ENCODE measurements at places on chromosomes 16 and 17.

GRCh38 chr17:47973541-47973940, 2.6 kb downstream of the CDK5RAP3 start:
- DNase-seq = no peak

DNA sequence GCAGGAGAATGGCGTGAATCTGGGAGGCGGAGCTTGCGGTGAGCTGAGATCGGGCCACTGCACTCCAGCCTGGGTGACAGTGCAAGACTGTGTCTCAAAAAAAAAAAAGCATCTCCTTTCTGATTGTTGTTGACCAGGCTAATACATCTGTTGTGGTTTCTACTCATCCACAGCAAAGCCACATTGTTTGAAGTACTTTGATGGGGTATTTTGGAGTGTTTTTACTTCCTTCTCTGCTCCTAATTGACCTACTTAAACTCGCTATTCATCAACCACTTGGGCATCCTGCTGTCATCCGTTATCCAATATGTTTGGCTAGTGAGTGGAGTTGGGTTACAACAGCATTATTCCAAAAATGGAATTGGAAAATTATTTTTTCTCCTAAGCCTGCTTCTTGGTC, 3.5 kb upstream of the CDC27 start:
- no peak for DNase-seq

DNA sequence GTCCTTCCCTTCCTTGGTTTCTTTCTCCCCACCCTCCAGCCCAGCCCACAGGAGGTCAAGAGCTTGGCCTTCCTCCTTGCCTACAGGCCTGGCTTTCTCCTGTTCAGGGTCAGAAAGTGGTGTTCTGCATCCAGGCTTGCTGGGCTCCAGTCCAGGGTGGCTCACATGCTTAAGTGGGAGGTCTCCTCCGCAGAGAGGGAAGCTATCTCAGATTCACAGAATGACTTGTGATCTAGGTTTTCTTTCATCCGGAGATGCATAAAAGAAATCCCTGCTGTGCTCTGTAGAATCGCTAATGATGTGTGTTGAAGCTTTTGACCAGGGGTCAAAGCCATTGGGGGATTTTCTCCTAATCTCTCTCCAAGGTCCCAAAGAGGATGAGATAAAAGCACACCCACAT, 382.3 kb upstream of the EEF2KMT start:
- DNase-seq = no peak

- no peak for DNase-seq
Measured at GRCh38 chr17:4533523-4534504, 21.4 kb downstream of the MYBBP1A start.

DNA sequence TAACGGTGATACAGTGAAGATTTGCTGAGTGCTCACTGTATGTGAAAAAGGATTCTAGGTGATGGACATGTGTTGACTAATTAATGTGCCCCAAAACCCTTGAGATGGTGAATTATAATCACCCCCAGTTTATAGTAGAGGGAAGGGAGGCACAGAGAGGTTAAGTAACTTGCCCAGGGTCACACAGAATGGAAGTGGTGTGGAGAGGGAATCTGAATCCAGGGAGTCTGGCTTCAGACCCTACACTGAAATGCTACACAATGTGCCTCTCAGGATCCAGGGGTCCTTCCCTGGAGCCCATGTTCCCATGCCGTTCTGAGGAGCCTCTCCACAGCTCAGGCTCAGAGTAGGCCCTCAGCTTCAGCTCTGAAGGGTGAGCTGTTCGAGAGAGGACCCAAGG, 11.6 kb downstream of the TRPV2 start:
- DNase-seq = no peak
